GF-D8 (cell line): ENCODE measurements at places on chromosomes 1 and 21.
A peak's percentile ranks its signal among the peaks of the same experiment; 100 is the strongest.

- DNase-seq, result no peak
Observed at GRCh38 chr1:17658837-17659236, 96.3 kb upstream of the ACTL8 start.

DNA sequence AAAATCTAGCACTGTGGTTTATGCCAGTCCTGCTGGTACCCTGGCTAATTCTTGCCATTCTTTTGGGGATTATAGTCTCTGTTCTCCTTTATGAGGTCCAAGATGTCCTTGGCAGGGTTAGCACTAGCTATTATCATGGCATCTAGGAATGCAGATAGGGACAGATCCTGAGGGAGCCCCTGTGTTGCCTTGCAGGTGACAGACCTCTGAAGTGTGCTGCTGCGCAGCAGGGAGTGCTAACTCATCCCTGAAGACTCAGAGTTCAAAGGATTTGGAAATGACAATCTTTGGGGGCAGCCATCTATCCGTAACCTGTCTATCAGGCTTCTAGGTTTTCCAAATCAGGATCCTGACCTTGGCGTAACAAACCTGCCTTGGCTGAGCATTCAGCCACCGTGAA lies 16.3 kb downstream of the ZFYVE9 start:
- DNase-seq, result no peak

- DNase-seq, result no peak
Observed at GRCh38 chr1:154969246-154969645, 1.3 kb downstream of the SHC1 start.

- no peak for DNase-seq
Observed at GRCh38 chr21:44550807-44551206, 498 bp downstream of the KRTAP10-2 start.

DNA sequence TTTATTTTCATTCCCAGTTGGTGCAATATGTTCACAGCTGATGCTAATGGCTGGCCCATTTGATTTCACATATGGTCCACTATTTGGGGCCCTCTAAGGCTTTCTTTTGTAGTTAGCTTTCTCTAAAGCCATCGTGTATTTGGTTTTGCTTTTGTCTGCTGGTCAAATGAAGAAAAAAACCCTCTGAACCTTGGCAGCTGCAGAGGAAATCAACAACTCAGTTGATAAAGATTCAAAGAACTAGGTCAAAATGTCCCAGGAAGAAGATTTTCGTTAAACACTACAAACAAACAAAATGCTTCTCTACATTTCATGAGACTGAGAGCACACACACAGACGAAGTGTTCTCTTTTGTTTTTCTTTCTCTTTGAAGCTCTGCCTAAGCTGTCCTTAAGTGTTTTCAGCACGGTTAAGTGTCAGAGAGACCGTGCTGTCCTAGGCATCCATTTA lies 655.0 kb downstream of the RWDD3 start:
- DNase-seq, result no peak

GRCh38 chr1:15295696-15296095 lies 48.7 kb downstream of the FHAD1 start:
- no peak for DNase-seq

DNA sequence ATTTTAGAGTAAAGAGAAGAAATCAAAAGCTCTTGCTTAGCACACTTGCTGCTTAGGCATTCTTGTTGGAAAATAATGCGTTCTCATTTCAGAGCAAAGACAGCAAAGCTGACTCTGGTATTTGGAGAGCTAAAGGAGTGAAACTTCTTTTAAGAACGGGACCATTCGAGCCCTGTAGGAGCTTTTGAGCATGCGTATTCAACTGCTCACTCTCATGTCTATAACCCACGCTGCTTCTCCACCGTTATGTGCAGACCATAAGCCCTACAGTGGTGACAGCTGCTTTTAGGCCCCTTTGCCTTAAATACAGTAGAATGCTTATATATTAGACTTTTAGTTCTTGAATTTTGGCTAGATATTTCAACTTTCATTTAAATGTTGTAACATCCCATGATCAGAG lies 214.2 kb upstream of the CACYBP start:
- DNase-seq, result no peak

GRCh38 chr21:36535618-36536241 lies 55.8 kb upstream of the CLDN14 start:
- DNase-seq, result no peak

DNA sequence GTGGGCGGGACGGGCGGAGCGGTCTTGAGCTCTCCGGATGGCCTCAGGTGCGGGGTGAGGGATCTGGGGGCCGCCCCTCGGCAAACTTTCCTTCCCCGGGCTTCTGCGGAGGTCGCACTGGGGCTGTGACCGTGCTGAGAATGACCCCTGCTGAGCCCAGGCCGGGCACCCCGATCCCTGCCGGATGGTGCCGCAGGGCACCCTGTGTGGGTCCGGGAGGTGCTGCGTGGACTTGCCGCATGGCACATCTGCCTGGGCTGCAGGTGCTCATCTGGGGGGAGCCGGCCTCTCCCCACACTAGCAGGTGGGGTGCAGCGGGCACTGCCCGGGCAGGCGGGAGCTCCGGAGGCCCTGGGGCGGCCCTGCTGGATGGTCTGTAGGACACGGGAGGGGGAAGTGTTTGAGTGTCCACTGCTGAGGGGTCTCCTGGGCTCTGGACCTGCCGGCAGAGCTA lies 31.8 kb upstream of the PEX10 start:
- DNase-seq, result no peak

- DNase-seq, result no peak
Observed at GRCh38 chr1:224175617-224176016, 7.4 kb upstream of the DEGS1 start.

- no peak for DNase-seq
Observed at GRCh38 chr21:43997766-43998742, 14.1 kb upstream of the TRAPPC10 start.

DNA sequence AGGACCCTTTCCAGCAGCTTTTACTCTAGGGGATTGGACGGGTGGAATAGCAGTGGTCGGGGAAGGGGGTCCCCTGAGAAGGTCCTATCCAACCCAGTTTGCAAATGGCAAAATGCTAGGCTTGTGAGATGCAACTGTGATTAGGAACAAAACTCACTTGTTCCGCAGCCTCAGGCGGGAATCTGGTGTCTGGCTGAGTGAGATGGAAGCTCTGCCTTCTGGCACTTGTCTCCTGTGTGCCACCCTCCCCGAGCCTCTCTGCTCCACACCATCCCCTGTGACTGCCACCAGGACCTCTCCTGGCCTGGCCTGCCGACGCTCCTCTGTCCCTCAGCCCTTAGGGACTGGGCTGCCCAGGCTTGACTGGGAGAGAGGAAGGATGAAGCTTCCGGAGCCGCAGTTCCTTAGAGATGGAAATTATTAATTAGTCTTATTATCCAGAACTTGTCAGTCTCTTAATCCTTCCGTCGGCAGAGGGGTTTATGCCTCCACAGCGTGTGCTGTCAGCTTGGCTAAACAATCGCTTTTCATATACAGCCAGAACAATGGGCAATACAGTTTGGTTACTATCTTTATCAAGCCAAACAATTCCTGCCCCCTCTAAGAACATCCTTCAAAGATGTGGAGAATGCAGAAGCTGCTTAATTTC lies 292.8 kb upstream of the VAMP3 start:
- no peak for DNase-seq

GRCh38 chr1:166083887-166084286 lies 82.9 kb downstream of the FAM78B start:
- DNase-seq, result no peak

DNA sequence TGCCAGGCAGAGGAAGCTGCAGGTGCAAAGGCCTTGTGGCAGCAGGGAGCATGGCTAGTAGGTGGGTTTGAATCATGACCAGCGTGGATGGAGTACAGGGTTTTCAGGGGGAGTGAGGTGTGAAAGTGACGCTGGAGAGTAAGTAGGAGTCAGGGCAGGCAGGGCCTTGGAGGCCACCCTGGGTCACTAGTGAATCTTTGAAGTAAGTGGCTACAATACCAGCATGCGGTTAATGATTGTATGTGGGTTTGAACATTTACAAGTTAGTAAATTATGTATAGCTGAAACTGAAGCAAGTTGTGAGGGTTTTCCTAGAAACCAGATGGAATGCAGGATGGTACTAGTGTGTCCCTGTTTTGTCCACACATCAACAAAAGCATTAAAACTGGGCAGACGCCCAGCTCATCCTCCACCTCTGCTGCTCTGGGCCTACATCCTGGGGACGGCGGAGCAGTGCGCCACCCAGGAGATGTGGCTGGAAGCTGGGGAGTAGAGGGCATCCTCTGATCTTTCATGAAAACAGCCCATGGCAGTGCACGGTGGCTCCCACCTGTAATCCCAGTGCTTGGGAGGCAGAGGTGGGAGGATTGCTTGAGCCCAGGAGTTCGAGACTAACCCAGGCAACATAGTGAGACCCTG lies 41.2 kb upstream of the B3GALNT2 start:
- DNase-seq, result no peak

DNA sequence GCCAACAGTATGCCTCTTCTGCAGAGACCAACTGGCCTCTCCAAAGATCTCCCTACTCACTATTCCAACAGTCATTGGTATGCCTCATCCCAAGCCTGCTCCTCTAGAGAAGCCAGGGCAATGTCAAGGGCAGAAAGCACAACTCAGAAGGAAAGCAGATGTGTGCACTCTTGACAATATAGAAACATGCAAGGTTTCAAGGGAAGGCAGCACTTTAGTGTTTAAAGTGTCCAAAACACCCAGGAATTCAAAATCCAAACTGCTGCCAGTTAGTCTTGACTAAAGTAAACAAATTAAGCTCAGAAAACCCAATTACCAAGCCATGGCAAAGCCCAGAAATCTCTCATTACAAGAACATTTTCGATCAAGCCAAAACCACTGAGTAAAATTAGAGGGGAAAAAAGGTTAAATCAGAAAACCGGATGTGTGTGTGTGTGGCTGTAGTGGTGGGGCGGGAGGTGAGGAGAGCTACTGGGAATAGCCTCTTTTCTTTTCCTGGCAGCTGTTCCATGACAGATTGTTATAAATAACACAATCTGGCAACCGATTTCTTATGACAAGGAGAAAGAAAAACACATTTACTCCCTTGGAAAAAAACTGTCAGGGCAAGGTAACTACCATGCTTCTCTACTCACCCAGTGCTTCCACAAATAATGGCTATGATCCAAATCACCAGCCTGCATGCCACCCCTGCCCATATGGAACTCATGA lies 39.2 kb downstream of the EIF2B3 start:
- no peak for DNase-seq

DNA sequence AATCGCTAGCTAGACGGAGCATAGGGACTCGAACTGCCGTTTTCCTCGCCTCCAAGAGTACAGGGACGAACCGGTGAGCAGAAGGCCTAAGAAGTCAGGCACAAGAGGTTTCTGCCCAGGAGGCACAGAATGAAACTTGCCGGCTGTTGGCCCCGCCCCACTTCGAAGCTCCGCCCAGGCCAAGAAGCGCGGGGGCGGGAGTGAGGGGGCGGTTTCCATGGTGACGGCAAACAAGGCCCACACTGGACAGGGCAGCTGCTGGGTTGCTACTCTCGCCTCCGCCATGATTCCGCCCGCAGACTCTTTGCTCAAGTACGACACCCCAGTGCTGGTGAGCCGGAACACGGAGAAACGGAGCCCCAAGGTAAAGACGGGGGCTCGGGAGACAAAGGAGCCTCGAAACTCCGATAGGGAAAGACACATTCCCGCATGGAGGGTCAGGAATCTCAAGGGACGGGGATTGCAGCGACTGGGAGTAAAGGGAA lies at the start of gene DNALI1:
Gene DNALI1 (plus strand): TSS at position 229 of the 485 bp plus-strand sequence. CDS start 55 bp downstream, at position 284.
- no peak for DNase-seq

DNA sequence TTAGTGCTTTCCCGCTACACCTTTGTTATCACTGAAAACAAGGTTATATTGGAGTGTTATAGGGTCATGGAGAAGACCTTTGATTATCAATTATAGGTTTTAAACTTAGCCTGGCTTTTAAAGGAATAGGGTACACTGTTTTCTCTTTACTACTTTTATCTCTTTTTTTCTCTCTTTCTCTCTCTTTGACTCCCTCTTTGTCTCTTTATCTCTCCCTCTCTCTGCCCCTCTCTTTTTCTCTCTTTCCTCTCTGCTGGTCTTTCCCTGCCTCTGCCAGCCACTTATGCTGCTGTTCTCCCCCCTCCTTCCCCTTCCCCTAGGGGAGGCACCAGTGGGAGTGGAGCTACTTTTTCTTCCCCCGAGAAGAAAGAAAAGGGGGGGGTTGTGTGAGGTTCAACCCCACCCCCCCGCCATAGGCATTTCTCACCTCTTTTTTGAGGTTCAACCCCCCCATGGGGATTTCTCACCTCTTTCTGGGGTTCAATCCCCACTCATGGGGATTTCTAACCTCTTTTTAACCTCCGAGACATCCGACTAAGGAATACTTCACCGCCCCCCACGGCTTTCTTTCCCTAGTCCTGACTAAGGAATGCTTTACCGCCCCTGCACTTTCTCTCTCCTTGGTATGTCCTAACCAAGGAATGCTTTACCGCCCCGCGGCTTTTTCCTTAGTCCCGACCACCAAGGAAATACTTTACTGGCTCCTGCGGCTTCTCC lies 17.2 kb upstream of the ZBTB8B start:
- no peak for DNase-seq

GRCh38 chr1:207459008-207459407 lies 4.9 kb downstream of the CR2 start:
- DNase-seq, result no peak

DNA sequence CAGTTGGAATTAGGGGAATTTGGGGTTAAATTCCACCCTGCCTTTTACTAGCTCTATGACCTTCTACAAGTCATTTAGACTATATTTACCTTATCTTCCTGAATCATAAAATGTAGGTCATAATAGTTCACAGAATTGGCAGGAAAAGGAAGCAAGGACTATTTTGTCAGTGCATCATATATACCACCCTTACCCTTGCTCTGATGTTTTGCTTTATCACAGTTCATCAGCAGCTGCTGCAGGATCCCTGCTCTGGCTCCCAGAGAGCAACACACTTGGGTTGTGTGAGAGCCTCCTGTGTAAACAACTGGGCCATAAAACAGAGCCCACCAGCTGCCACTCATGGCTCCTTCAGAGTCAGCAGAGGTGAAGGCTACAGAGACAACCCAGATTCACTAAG lies 631.6 kb upstream of the CAMK1G start:
- DNase-seq, result no peak

DNA sequence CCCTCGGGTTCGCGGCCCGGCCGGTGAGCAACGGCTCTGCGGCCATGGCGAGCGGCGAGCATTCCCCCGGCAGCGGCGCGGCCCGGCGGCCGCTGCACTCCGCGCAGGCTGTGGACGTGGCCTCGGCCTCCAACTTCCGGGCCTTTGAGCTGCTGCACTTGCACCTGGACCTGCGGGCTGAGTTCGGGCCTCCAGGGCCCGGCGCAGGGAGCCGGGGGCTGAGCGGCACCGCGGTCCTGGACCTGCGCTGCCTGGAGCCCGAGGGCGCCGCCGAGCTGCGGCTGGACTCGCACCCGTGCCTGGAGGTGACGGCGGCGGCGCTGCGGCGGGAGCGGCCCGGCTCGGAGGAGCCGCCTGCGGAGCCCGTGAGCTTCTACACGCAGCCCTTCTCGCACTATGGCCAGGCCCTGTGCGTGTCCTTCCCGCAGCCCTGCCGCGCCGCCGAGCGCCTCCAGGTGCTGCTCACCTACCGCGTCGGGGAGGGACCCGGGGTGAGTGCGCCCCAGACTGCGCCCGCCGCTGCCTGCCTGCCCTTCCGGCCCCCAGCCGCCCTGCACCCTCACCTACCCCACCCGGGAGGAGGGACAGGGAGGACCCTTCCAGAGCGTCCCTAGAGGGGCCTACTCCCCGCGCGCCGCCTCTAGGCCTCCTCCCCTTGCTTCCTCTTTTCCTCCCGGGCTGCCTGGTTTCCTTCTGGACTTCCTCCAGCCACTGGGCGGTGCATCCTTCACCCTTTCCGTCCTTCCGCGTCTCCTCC lies at the start of gene RNPEP:
Gene RNPEP (plus strand): TSS at position 26 of the 757 bp plus-strand sequence. CDS start 19 bp downstream, at position 45.
- DNase-seq, result peak; percentile 69
